ENCODE measurements at places on chromosomes 1 and 21. TPM values are rescaled to one million over a fixed set of nuclear protein-coding genes. Genes with fewer than 3 reads are reported as not detected.

GRCh38 chr1:110634455-110635311 lies 28.5 kb upstream of the KCNA2 start:
- no peak for DNase-seq
- no peaks in the 10 kb centered on the region for H3K4me1 ChIP-seq
- no peak overlapping the region for H3K4me3 ChIP-seq
- H3K36me3 ChIP-seq: no peaks in the 10 kb centered on the region
- H3K27ac ChIP-seq: no peak overlapping the region
- no peaks in the 10 kb centered on the region for H3K27me3 ChIP-seq

- H3K4me1 ChIP-seq: no peaks in the 10 kb centered on the region
- DNase-seq: no peak
- H3K27ac ChIP-seq: no peak overlapping the region
- H3K27me3 ChIP-seq: no peaks in the 10 kb centered on the region
Measured at GRCh38 chr1:168726719-168727118, 2.3 kb downstream of the DPT start.

DNA sequence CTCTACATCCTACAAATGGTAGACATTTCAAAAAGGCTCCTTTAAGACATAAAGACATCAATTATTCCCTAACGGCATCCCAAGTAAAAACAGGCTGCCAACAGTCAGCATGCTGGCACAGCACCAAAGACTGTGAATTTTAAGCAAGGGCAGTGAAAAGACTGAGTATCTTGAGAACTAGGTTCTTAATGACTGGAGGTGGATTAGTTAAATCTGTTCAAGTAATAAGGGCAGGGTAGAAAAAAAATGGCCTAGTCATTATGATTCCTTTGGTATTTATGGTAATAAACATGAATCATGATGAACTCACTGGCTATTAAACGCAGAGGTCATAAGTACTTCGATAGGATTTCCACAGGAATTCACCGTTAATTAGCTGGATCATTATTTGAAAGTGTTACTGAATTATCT lies 75.2 kb downstream of the KIFAP3 start:
- no peak overlapping the region for H3K4me3 ChIP-seq
- no peaks in the 10 kb centered on the region for H3K4me1 ChIP-seq

DNA sequence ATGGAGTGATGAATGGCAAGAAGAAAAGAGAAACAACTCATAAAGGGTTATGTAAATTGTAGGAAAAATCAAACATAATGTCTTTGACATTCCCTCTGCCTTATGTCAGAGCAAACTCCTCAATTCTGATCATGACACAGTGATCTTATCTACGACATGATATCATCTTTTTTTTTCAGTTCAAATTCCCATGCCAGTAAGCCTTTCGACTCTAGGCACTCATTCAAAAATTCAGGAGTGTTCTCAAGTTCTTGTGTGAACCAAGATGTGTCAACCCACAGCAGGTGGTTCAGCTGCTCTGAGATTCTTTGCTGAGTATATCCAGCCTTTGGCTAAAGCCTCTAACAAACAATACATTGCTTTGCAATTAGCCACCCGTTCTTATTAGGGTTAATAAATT lies 97.1 kb upstream of the ESRRG start:
- no peak overlapping the region for H3K27ac ChIP-seq
- peaks cover 5% of the 10 kb centered on the region for H3K4me1 ChIP-seq
- H3K27me3 ChIP-seq: no peaks in the 10 kb centered on the region

The SPRR4 gene
- total RNA-seq: not detected

The FAM229A gene
- total RNA-seq: 4.1 TPM

The AMY1B gene
- not detected for total RNA-seq

All from H1 (cell line).